ENCODE measurements at places on chromosomes 4 and X.

GRCh38 chrX:75151827-75152592, 4.1 kb downstream of the ABCB7 start:
- DNase-seq: no peak

DNA sequence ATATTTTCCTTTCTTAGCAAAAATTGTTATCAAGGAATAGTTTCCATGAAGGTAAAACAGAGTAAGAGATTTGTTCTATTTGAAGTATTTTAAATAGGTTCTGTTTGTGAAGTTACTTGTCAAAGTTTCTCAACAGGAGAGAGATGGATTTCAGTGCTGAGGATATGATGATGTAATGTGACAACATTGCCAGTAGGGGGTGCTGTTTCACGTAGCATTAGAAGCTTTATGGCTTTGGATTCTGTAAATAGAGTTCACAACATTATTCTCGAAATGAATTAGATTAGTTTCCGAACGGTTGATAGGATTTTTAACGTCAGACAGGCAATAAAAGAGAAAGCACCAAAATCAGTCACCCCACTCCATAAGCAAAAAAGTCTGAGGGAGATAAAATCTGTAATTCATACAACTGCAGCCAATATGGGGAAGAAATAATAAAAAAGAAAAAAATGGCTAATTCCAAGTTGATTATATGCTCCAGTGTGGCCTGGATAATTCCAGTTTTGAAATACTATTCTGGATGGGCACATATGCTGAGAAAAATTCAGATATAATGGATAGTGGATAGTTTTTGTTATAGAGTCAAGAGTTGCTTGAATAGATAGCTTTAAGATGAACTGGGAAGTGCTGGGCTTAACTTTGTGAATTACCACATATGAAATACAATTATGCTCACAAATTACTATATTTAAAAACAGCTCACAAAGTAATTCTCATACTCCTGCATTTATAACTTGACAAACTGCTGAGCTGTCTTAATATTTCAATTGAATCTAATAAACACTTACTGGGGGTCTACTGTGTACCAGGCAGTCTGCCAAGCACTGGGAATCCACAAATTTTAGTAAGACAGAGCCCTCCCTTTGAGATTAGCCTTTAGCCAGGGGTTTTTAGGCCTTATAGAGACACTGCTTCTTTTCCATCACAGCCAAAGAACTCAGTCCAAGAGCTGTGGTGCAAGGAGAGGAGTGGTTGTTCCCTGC, 109.1 kb downstream of the GPAT3 start:
- no peak for DNase-seq

GRCh38 chrX:34629572-34629971, 27.5 kb downstream of the TMEM47 start:
- DNase-seq: no peak

DNA sequence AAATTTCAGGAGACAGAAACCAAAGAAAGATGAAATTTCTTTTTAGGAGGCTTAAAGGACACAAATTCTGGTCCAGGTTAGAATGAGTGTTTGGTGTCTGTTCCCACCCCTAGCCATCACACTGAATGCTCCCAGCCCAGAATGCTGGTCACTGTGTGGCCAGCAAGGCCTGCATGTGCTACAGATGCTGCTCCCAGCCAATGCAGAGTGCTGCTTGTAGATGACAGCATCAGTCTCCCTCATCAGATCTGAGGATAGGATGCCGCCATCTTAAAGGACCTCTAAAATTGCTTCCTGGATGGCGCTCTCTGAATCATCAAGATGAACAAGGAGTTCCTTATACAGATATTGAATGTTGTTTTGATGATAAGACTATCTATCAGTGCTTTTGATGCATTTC, 17.9 kb upstream of the UBA6 start:
- no peak for DNase-seq

DNA sequence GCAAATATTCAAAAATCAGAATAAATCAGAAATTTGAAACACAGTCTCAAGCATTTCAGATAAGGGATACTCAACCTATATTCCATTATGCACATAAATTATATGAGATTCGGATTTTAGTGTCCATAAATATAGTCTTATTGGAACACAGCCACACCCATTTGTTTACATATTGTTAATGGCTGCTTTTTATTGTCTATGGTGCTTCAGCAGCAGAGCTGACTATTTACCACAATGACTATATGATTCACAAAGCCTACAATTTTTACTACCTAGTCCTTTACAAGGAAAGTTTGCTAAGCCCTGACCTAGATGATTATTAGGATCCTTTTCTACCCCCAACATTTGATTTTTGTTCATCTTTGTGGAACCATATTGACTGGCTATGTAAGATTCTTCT, 63.9 kb downstream of the IL1RAPL1 start:
- no peak for DNase-seq

DNA sequence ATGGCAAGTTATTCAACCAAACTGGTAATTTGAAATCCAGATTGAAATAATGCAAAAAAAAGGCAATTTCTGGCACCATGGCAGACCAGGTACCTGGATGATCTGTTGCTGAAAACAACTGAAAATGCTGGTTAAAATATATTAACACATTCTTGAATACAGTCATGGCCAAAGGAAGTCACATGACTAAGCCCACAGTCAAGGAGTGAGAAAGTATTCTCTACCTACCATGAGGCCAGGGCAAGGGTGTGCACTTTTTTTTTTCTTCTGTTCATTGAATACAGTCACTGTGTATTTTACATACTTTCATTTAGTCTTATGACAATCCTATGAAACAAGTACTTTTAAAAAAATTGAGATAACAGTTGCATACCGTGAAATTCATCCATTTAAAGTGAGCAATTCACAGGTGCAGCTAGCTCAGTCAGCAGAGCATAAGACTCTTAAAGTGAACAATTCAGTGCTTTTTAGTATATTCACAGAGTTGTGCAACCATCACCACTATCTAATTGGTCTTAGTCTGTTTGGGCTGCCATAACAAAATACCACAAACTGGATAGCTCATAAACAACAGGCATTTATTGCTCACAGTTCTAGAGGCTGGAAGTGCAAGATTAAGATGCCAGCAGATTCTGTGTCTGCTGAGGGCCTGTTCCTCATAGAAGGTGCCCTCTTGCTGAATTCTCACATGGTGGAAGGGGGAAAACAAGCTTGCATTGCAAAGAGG, 4.8 kb upstream of the MPP1 start:
- DNase-seq: no peak

GRCh38 chr4:41009411-41009810, 204.9 kb downstream of the APBB2 start:
- no peak for DNase-seq

DNA sequence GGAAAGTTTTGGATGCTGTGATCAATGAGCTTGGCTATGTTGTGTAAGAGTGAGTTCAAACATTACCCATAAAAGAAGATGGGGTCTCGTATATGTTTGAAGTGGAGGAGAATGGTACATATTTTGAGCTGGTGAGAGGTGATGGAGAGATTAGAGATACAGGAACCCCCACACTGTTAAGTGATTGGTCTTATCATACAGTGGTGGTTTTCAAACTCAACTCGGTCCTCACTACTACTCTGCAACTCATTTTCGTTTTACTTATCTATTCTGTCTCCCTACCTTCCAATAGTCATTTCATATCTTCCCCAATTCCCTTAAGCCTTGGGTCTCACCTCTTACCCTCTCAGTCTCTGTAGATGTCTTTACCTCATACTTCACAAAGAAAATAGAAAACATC, 16.4 kb upstream of the TNIP3 start:
- no peak for DNase-seq

DNA sequence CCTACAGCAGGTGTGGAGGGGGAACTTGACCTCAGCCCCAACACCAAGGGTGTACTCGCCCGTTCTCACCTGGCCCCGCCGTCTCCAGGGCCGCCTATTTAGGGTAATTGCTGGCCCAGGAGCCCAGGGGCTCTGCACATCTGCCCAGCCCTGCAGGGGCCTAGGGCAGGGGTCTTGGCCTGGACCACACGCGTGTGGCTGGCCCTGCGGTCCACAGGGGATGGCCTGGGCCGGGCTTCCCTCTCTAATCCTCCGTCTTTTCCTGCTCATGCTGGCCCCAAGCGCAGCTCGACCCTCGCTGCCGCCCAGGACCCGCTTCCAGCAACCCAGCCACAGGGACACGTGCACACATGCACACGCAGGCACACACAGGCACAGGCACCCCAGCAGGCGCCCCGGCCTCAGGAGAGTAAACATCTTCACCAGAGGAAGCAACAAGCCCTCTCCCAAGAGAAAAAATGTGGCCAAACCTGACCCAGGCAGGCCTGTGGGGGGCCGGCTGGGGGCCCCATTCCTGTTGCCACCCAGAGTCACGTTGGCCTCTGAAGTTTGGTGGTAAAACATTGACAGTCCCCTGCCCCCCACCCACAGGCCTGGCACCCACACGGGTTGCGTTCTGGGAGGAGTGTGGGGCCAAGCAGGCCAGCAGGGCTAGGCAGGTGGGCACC, 24.6 kb upstream of the FGFR3 start:
- no peak for DNase-seq

- no peak for DNase-seq
These were observed 36.4 kb downstream of the NELFA start for GRCh38 chr4:1972414-1972813.

DNA sequence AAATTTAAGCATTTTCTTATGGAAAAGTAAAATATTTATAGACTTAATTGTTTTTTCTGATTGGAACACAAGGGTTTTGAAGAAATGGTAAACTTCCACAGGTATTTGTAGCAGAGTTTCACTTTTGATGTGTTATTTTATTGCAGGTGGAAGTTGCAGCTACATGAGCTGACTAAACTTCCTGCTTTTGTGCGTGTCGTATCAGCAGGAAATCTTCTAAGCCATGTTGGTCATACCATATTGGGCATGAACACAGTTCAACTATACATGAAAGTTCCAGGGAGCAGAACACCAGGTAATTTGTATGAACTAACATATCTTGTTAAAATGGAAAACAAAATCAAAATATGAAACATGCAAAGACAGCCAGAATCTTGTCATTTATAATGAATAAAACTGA, 117.4 kb downstream of the DIPK2B start:
- no peak for DNase-seq

DNA sequence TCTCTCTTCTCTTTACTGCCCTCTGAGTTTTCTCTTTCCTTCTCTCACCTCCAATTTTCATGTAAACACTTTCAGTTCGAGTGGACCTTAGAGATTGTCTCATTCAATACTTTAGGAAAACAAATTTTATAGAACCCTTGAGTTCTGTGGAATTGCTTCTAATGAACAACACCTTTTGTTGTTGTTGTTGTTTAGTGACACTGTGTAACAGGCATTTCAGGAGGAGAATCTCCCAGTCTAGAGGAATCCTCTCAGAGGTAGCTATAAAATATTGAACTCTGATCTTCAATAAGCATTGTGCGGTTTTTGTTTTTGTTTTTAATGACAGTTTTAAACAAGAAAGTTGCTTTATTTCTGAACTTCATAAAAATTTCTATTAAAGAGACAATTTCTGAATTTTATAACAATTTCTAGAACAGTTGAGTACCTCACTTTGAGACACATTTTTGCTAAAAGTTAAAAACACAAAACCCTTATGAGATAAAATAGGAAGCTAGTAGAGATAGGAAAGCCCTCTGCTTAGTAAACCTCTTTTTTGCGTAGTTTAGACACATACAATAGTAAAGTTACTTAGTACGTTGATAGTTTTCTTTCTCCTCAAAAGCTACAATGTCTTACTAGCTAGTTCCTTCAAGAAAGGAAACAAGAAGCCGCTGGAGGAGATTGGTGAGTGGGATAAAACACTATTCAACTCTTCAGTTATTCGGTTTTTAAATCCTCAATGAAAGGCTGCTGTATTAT, 38.8 kb downstream of the CLCN3 start:
- DNase-seq: no peak

- no peak for DNase-seq
These were observed 54.2 kb downstream of the C4orf50 start for GRCh38 chr4:5964030-5964429.

GRCh38 chrX:154396973-154397887, 947 bp upstream of the RPL10 start:
- DNase-seq: no peak

GRCh38 chrX:96650023-96650422, 34.6 kb upstream of the DIAPH2 start:
- DNase-seq: no peak

GRCh38 chrX:45172890-45173289, 27.8 kb downstream of the DIPK2B start:
- DNase-seq: no peak

- no peak for DNase-seq
These were observed 21.8 kb upstream of the JAKMIP1 start for GRCh38 chr4:6221851-6222760.

DNA sequence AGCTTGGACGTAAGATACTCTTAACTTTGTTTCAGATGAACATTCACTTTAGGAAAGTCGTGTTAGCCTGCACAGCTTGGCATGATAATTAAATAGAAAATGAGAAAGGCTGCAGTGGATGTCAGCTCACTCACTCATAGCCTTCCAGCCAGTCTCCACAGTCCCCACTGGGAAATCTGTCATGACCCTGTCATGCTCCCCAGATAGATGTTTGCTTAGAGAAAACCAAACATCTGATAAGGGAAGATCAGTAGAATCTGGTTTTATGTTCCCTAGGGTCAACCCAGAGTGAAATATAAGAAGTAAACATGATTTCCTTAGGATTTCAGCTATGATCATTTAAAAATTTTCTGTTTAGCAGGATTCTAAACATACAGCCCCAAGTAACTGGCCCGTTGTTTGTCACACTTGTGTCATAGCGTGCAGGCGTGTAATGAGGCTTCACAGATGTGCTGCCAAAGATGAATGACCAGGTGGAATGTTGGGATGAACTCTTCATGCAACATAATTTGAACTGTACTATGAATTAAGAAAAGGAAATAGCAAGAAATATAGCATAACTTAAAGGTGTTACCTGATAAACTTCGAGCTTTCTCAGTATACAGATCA, 180.1 kb downstream of the BANK1 start:
- DNase-seq: no peak

DNA sequence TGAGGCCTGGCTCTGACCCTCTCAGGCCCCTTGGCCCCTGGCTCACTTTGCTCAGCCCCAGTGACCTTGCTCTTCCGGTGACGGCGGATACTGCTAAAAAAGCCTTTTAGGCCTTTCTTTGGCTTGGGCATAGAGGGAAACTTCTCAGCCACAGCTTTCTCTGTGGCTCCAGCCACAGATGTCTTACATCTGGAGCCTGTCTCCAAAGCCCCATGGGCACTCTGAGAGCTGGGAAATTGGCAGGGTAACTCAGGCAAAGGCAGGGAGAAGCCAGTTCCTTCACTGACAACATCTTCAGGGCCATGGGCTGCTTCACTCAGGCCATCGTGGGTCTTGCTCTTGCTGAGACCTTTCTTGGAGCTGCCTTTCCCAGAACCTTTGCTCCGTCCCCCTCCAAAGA, 12.8 kb downstream of the AMER1 start:
- DNase-seq: no peak

GRCh38 chr4:66728280-66728679, 817.0 kb downstream of the CENPC start:
- DNase-seq: no peak

- DNase-seq: no peak
These were observed 205.7 kb upstream of the MAOA start for GRCh38 chrX:43450355-43450754.
